ENCODE measurements at places on chromosomes 1 and 21.

DNA sequence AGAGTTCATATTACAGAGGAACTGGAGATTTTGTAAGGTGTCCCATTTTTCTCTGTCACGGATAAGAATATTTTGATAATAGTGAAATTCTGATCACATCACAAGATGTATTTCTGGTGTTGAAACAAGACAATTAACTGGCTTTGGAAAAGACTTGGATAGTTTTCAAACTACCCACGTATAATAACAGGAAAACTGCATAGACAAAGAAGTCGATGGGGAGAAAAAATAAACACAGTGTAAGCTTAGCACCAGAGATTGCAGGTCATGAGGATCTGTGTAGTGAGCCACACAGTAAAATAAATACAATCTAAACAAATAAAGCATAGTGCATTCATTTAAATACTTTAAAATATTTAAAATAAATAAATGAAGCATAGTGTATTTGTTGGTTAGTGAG lies 452.3 kb upstream of the ADAMTS5 start:
- no peak for DNase-seq

DNA sequence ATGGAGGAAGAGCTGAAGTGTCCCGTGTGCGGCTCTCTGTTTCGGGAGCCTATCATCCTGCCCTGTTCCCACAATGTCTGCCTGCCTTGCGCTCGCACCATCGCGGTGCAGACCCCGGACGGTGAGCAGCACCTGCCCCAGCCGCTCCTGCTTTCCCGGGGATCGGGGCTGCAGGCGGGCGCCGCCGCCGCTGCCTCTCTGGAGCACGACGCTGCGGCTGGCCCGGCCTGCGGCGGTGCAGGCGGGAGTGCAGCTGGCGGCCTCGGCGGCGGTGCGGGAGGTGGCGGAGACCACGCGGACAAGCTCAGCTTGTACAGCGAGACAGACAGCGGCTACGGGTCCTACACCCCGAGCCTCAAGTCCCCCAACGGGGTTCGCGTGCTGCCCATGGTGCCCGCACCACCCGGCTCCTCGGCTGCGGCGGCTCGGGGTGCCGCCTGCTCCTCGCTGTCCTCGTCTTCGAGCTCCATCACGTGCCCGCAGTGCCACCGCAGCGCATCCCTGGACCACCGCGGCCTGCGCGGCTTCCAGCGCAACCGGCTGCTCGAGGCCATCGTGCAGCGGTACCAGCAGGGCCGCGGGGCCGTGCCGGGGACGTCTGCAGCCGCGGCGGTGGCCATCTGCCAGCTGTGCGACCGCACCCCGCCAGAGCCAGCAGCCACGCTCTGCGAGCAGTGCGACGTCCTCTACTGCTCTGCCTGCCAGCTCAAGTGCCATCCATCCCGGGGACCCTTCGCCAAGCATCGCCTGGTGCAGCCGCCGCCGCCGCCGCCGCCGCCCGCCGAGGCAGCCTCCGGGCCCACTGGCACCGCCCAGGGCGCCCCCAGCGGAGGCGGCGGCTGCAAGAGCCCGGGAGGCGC lies 1.3 kb downstream of the TRIM67 start:
- no peak for DNase-seq

DNA sequence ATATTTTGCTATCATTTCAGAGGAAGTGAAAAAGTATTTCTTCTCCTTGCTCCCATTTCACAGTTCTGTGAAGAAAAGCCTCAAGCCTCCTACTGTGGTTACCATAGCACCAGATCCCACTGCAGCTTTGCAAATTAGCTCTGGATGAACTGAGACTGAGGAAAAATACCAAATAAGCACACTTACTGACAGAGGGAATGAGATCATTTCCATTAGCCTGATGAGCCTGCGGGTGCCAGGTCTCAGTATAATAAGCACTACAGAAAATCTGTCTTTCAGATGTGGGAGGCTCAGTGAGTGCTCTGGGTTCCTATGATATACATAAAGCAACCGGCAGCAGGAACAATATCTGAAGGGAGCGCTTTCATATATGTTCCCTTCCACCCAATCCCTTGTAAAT lies 21.4 kb downstream of the XKR8 start:
- no peak for DNase-seq

DNA sequence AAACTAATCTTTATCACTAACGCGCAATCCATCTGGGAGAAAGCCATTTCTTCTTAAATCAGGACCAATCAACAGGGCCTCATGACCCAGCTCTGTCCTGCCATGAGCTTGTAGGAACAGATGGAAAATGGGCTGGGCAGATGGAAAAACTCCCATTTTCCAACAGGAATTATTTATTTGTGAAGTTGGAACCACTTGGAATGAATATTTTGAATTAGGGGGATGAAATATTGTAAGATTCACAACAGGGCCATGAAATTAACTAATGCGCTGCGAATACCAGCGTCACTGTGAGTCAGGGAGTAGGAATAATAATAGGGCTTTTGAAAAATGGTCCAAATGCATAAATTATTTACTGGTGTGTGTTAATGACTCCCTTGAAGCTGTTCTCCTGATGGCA lies 53.1 kb upstream of the CYP2J2 start:
- DNase-seq: no peak

- DNase-seq: no peak
Measured at GRCh38 chr1:184483101-184483683, 96.4 kb downstream of the C1orf21 start.

- DNase-seq: no peak
Measured at GRCh38 chr1:229209386-229209785, 61.5 kb upstream of the RAB4A start.

DNA sequence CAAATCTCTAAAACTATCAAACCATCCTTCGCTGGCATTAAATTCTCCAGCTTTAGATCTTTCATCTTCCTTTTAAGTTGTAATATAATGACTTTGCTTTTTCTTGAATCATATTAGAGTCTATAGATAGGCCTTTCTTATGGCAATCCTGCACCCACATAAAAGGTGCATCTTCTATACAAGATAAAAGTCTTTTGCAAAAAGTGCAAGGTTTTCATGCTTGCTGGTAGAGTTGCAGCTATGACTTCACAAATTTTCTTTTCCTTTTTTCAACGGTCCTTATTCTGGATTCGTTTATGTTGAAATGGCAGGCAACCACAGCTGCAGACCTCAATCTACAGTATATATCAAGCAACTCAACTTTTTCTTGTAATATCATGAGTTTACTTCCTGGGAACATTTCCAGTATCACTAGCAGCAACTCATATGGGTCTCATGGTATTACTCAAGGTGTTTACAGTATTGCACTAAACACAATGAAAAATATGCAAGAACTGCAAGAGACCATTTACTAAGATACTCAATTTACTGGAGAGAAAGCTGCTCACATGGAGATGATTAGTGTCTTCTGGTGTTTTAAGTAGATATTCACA lies 22.1 kb downstream of the OMA1 start:
- DNase-seq: no peak

DNA sequence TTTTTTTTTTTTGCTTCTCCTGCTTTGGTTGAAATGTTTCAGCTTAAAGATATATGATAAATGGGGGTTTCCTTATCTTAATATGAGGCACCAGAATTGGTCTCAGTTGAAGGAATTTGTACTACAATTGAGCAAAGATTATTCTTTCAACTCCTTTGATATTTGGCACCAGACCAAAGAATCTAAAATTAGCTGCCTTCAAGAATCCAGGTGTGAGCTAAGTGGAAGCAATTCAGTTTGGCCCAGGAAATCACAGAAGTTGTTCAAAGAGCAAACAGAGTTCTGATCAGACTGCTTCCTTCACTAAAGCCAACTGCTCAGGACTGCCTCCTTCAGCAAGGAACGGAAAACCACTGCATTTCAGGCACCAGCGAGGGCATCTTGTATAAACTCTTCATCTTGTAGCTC lies 68.3 kb upstream of the BCAR3 start:
- DNase-seq: no peak

DNA sequence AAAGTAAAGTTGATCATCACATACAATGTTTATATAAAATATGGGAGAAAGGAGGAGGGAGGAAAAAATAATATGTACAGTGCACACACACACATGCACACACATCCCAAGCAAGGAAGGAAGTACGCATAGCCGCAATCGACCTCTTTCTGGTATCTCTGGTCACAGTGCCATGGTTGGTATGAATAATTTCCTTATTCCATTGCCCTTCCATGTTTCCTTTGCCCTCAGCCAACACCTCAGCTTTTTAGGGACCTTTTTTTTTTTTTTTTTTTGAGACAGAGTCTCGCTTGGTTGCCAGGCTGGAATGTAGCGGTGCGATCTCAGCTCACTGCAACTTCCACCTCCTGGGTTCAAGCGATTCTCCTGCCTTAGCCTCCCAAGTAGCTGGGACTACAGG lies 20.6 kb downstream of the CITED4 start:
- DNase-seq: no peak

GRCh38 chr1:237139732-237140131 lies 97.7 kb downstream of the RYR2 start:
- DNase-seq: no peak

GRCh38 chr1:79109445-79109844 lies 102.9 kb upstream of the ADGRL4 start:
- no peak for DNase-seq

DNA sequence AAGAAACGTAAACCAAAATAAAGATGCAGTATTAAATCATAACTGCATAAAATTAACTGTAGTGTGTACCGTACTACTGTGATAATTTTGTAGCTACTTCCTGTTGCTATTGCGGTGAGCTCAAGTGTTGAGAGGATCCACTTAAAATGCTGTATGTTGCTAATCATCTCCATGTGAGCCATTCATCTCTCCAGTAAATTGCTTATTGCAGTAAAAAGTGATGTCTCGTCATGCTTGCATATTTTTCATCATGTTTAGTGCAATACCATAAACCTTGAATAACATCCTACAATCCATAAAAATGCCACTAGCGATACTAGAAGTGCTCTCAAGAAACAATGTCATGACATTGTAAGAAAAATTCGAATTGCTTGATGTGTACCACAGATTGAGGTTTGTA lies 66.3 kb downstream of the RAVER2 start:
- DNase-seq: no peak

DNA sequence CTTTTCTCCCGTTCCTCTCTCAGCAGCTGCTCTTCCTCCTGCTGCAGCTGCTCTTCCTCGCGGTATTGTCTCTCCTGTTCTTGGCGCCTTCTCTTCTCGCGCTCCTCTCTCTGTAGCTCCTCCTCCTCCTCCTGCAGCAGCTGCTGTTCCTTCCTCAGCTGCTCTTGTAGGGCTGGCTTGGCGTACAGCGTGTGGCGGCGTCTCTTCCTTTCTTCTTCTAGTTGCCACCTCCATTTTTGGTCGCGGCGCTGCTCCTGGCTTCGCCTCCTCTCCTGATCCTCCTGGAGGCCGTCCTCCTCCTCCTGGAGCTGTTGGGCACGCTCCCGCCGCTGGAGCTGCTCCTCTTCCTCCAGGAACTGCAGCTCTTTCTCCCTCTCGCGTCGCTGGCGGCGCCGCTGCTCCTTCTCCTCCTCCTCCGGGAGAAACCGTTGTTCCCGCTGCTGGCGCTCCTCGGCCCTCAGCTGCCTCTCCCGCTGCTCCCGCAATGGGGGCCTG lies 4.8 kb downstream of the TCHH start:
- DNase-seq: no peak

GRCh38 chr1:197761654-197762053 lies 13.6 kb downstream of the DENND1B start:
- peak; percentile 21 for DNase-seq

GRCh38 chr1:196598942-196599748 lies 9.1 kb downstream of the KCNT2 start:
- DNase-seq: no peak

DNA sequence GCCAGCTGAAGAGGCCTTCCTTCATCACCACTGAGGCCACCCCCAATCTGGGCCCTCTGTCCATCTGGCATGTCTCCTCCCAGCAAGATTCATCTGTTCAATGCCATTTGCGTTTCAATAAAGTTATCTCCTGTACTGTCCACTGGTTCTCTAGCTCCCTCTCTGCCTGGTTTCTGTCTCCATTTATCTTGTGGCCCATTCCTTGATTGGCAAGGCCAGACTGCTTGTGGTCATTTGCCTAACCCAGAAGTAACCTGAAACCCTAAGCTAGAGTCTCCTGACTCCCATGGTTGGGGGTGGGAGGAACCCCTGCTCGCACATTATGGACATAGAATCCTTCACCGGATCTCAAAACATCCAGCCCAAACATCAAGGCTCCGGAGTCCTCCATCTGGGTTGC lies 2.1 kb upstream of the IPO9 start:
- no peak for DNase-seq

DNA sequence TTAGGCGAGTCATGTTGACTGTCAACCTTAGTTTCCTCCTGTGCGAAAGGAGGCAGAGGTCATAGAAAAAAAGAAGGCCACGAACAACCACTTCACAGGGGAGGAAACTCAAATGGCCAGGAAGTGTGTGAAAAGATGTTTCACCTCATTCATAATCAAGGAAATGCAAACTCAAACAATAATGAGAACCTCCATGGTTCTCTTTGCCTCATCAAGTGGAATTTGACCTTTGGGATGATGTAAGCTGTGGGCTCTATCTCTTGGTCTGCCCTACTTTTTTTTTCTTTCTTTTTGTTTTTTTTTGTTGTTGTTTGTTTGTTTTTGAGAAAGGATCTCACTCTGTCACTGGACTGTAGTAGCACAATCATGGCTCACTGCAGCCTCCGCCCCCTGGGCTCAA lies 55.9 kb upstream of the GRHL3 start:
- no peak for DNase-seq

DNA sequence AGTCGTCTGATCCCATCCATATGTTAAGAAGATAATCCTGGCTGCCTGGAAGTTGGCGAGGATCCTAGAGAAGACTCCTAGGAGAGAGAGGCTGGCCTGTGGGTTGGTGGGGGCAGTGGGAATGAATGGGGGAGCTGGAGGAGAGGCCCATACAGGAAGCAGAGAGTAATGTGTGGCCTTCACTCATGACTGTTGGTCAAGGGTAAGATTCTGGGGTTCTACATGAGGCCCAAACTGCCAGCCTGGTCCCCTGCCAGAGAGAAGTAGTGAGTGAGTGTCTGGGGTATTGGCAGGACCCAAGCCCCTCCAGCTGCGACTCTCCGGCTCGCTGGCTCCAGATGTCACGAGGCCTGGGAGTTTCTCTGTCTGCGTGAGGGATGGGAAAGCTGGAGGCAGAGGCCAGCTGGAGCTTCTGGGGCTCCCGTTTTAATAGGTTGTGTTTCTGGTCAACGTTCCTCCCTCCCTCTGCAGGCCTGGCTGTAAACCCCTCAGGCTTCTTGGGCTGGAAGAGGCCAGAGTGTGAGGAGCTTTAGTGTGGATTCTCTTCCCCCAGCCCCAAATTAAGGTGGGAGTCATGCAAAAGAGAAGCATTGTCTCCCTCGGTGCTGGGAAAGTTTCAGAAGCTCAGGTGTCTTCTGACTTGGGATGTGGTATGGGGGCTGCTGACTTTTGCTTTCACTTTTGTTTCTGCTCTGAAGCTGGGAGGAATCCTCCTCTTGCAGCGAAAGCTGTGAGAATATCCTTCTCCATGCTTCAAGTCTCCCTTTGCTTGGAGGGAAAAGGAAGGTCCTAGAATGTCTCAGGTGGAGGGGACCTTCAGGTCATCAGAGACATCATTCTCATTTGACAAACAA lies 2.6 kb downstream of the TMEM51 start:
- no peak for DNase-seq

- no peak for DNase-seq
Measured at GRCh38 chr1:87805666-87806378, 477.1 kb downstream of the LMO4 start.
